ENCODE measurements at places on chromosomes 12 and 14.

DNA sequence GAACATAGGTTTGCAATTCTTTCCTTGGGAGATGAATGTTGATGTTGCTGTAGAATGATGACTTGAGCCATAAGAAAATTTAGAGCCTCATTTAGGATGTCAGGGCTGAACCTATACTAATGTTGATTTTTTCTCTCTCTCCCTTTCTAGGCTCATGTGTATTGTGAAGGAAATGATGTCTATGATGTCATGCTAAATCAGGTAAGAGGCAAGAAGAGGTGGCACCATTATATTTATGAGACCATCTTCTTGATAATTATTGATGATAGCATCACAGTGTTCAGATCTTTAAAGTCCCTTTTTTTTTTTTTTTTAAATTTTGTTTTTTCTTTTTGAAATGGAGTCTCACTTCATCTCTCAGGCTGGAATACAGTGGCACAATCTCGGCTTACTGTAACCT lies 3.3 kb downstream of the PARP2 start:
- no peak for DNase-seq

DNA sequence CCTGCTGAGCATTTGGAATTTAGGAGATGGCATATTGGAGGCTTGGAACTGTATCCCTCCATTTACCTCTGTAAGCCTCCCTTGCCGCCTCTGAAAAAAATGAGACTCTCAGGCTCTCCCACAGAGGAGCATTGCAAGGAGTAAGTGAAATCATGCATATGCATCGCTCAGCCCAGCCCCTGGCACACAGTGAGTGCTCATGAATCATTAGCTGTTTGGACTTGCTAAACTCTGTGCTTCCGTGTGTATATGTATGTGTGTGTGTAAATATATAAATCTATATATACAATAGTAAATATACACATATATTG lies 17.1 kb upstream of the TBX3 start:
- no peak for DNase-seq

DNA sequence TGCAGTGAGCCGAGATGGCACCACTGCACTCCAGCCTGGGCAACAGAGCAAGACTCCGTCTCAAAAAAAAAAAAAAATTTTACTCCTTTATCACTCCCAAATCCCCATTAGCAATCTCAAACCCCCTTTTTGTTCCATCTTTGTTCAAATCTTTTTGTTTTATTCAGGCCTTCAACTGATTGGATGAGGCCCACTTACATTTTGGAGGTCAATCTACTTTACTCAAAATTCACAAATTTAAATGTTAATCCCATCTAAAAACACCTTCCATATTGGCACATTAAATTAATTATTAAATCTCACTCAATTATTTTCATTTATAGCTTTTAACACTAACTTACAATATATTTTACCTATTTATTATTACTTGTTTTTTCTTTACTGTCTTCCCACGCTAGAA lies 27.0 kb upstream of the TXNRD1 start:
- no peak for DNase-seq

DNA sequence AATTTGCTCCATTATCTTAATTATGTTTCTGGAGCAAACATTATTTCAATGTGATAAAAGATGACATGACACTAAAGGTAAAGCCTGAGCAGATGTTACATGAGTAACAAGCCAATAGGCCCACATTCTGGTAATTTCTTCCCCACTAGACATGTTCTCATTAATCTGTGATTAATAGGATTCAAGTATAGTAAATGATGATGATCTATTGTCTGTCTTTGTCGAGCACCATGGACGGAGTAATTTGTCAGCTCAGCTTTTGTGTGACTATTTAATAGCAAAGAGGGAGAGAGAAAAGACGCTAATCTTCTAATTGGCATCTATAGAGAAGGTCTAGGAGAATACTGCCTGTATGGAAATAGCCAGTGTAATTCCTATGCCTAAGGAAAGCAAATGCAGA lies 62.2 kb upstream of the INSM2 start:
- no peak for DNase-seq

GRCh38 chr12:25958428-25959070 lies at the start of gene RASSF8:
RASSF8 (plus strand) TSS chr12:25958682; CDS start chr12:26055344, 96,662 bp downstream.
- no peak for DNase-seq

DNA sequence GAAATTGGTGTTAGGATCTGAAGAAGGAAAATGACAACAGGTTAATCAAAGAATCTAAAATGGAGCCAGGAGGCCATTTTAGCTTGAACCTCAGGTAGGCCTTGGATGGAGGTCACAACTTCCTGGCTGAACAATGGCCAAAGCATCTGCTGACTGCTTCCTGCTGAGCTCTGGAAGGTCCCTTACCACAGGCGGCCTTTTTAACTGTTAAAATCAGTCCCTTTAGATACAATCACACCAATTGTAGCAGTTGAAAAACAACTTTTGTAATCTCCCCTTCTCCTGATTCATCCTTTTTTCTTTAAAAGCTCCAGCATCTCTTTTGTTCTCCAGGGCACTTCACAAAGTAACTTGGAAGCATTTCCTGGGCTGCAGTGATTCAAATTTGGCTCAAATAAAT lies 388.8 kb downstream of the PDZRN4 start:
- DNase-seq, result no peak

Measured in keratinocyte (primary cell).